ENCODE measurements at places on chromosomes 7 and 10. TPM values are rescaled to one million over a fixed set of nuclear protein-coding genes. Genes with fewer than 3 reads are reported as not detected.

FAM25A gene
- total RNA-seq = not detected

DNA sequence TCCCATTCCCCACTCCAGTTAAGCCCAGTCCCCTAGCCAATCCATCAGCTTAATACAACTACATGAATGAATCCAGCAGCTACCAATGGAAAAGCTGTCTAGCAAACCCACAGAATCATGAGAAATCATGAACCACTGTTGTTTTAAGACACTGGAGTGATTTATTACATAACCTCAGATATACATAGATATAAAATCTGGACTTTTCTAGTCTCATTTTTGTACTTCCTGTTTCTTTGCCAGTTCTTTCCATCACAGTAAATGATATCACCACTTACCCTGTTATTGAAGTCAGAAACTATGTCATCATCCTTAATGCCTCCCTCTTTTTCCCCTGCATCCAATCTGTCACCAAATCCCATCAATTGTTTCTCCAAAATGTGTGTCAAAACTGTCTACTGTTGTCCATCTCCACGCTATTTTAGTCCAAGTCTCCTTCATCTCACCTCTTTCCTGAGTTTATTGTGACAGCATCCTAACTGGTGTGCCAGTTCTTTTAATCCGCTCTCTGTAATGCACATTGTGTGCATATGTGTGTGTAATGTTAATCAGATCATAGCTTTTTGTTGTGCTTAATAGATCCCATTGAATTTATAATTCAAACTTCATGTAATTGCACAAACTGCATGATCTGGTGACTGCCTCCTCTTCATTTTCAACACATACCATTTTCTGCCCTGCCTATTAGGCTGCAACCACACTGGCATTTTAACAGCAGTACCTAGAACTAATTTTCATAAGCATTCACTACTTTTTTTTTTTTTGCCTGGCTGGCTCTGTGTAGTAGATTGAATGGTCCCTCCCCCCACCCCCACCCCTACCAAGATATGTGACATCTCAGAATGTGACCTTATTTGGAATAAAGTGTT is 56.0 kb downstream of the MKLN1 start:
- DNase-seq = no peak

DNA sequence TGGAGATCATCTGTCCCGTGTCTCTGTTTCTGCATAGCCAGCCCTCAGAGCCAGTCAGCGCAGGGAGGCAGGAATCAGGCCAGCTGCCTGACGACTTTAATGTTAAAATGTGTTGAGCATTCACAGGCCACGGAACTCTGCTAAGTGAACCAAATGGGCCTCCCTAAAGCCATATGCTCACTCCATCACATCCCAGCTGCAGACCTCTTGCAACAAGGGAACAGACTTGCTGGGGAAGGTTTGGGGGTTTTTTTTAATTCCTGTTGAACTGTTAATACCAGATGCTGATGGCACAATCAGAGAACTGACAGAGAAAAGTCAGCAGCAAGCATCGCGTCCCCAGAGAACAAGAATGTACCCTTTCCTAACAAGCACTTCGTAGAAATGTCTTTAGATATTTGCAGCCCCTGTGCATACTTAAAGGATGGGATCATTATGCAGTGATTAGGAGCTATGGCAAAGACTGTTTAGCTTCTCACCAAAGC is 900.4 kb upstream of the AUTS2 start:
- no peak for DNase-seq

DNA sequence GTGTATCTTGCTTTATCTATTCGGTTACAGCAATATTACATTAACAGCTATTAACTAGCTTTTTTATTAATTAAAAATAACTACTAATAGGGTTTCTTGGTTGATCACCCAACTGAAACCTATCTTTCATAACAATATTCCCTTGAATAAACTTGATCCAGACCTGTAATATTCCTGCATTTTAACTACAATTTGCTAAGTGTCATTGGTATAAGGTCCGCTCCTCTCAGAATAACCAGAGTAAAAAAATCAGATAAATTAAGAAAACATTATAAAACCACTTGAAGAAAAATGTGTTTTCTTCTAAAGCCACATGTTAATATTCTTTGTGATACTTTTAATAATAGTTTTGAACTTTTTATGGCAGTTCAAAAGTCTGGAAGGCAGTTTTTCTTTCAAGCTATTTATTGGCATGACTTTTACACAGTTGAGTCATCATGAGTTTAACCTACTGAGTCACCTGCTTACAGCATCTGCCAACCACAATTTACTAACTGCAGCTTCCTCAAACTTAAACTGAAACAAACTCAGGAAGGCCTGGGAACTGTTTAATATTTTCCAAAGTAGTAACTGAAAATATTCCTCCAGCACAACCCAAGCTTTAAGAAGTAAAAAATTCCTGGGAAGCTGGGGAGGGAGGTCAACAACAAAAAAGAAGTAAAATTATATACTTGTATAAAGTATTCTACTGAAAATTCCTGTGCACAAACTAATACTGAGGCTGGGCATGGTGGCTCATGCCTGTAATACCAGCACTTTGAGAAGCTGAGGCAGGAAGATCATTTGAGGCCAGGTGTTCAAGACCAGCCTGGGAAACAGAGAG is 103.2 kb downstream of the NRBF2 start:
- peak; percentile 99 for DNase-seq

DNA sequence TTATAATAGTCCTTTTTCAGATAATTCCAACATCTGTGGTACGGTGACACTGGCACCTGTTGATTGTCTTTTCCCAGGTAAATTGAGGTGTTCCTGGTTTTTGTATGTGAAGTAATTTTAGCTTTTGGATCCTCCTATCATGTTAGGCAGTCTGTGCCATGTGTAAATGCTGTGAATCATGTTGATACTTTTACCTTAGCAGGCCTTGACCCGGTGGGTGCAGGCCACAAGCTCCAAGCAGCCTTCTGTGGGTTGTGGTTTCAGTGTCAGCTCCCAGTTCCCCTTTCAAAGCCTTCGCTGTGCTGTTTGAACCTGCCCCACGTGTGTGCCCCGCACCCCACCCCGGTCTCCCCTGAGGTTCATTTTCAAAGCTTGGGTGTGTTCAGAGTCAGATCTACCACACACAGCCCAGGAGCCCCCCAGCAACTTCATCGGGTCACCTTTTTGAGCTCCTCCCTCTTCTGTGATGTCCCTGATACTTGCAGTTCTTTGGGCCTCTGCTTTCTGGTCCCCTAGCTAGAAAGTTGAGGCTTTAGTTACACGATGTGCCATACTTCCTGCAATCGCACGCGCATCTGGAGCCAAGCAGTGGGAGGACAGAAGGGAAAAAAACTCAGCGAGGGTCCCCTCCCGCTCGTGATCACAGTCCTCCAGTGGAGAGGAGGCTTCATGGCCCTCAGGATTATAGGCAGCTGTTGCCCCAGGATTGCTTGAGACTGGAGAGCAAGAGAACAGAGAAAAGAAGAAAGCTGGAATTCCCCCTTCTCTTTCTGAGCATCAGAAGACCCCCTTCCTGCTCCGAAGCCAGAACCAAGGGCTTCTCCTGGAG is 8.7 kb upstream of the BHLHA15 start:
- DNase-seq = peak; percentile 7

DNA sequence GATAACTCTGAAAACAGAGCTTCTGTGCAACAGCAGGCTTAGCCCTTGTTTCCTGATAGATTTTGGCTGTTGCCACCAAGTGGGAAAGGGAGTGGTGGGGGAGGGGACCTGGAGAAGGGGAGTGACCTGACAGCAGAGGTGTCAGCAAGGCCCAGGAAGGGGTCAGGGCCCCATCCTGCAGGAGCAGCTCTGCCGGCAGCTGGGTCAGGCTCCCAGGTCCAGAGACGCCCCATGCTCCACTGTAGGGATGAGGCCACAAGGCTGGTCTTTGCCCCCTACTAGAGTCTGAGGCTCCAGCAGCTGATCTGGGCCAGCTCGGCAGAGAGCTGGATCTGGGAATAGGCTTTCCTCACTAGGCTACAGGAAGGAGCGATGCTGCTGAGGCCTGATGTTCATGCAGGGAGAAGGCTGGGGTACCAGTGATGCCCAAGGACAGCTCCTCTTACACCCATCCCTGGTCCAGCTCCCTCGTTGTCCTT is 44.0 kb upstream of the ZMIZ1 start:
- no peak for DNase-seq

DNA sequence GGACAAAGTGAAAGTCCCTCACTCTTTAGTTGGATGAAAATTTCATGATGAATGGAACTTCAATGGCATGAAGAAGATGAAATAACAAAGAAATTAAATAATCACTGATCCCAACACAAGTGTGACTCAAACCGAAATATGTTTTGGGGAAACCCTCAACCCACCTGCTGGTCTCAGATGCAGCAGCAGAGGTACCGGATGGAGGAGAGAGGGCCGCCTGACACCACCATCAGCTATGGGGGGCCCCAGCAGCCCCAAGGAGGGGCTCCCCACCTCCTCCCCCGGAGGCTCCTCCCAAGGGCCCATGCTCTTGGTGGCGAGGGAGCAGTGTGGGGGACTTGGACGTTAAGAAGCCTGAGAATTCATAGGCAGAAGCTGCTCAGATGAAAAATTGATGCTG is 137.2 kb upstream of the ADARB2 start:
- DNase-seq = no peak

DNA sequence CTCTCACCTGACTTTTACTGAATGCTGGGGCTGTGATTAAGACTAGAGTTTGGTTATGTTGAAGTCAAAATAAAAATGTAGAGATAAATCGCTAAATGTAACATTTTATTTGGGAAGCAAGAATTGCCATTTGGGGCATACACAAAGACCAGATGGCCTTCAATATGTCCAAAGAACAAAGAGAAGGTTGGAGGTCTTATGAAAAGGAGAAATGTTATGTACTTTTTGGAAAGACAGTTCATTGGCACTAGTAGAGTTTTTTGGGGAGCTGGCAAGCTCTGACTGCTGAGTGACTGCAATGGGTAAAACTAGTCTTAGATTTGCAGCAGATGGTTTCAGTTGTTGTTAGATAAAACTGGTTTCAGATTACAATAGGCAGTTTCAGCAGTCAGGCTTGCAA is 35.6 kb upstream of the GALNT17 start:
- DNase-seq = no peak

- DNase-seq = no peak
These were observed 63.3 kb downstream of the PODXL start for GRCh38 chr7:131493081-131493480.

DNA sequence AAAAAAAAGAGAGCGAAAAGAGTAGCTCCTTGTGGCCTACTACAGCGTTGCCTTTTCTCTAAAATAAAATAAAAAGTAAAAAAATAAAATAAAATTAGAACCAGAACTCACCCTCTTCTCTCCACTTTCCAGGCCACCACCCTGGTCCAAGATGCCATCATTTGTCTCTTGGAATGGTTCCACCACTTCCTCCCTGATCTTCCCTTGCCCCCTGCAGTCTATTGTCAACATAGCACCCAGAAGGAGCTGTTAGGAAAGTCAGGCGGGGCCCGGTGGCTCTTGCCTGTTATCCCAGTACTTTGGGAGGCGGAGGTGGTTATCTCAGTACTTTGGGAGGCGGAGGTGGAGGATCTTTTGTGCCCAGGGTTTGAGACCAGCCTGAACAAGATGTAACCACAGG is 7.6 kb upstream of the GRID2IP start:
- DNase-seq = peak; percentile 25

GRCh38 chr7:27921081-27921836 is 181.3 kb downstream of the TAX1BP1 start:
- peak; percentile 96 for DNase-seq
